Naive thymus-derived CD8-positive, alpha-beta T cell (primary cell): ENCODE measurements at places on chromosomes 7 and 10. TPM values are rescaled to one million over a fixed set of nuclear protein-coding genes. Genes with fewer than 3 reads are reported as not detected.
A peak's percentile ranks its signal among the peaks of the same experiment; 100 is the strongest.

- peak overlapping the region; percentile 96 for H3K27ac ChIP-seq
- H3K27me3 ChIP-seq = no peaks in the 10 kb centered on the region
- peaks cover 77% of the 10 kb centered on the region for H3K4me1 ChIP-seq
Observed at GRCh38 chr10:119516381-119517234, 25.9 kb downstream of the RGS10 start.

The CAMK1D gene
- total RNA-seq = 16.2 TPM

The STAMBPL1 gene
- 23.9 TPM for total RNA-seq

DNA sequence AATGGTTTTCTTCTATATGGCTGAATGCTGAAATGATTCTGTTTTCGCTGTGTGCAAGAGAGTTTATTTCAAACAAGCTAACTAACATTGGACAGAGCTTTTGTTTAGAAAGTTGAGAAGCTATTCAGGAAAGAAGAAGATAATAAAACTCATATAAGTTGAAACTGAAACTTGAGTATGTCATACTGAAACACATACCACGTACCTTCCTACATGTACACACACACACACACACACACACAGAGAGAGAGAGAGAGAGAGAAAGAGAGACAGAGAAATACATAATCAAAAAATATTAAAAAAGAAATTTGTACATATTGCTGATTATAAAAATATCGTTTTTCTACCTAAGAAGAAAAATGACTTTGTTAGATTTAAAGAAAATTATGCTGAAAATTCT is 561.9 kb upstream of the KCND2 start:
- no peaks in the 10 kb centered on the region for H3K36me3 ChIP-seq
- H3K27ac ChIP-seq = no peak overlapping the region
- DNase-seq = no peak
- H3K4me3 ChIP-seq = no peak overlapping the region
- no peaks in the 10 kb centered on the region for H3K27me3 ChIP-seq

GRCh38 chr10:119762805-119763798 is 37.3 kb downstream of the INPP5F start:
- H3K36me3 ChIP-seq = no peaks in the 10 kb centered on the region
- no peak for DNase-seq
- peaks cover 5% of the 10 kb centered on the region for H3K4me1 ChIP-seq
- H3K27ac ChIP-seq = no peak overlapping the region
